ENCODE measurements at places on chromosomes 5 and 9.

DNA sequence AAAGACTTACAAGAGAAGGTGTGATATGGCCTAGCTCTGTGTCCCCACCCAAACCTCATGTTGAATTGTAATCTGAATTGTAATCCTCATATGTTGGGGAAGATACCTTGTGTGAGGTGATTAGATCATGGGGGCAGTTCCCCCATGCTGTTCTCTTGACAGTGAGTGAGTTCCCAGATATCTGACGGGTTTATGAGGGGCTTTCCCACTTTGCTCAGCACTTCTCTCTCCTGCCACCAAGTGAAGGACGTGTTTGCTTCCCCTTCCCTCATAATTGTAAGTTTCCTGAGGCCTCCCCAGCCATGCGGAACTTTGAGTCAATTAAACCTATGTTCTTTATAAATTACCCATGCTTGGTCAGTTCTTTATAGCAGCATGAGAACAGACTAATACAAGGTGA lies 49.0 kb downstream of the CDO1 start:
- no peak for DNase-seq

- no peak for DNase-seq
These were observed 17.6 kb downstream of the RASGRF2 start for GRCh38 chr5:80977764-80978163.

DNA sequence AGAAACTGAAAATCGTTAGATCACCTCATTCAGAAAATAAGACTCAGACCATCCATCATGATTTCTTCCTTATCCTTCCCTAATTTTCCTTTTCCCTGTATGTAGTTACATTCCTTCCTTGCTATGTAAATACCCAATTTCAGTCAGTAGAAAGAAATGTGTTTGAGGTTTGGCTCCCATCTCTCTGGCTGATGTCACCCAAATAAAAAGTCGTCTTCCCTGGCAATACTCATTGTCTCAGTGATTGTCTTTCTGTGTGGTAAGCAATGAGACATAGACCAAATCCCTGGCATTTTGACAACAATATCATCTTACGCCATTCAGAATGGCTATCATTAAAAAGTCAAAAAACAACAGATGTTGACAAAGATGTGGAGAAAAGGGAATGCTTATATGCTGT lies 303.9 kb upstream of the EDIL3 start:
- DNase-seq: peak; percentile 8

- peak; percentile 9 for DNase-seq
These were observed at the start of gene PCDHB16 for GRCh38 chr5:141182248-141182647. PCDHB16 (plus strand) TSS chr5:141182387; CDS start chr5:141182560, 173 bp downstream.

GRCh38 chr9:125505988-125506438 lies 201.0 kb downstream of the MAPKAP1 start:
- DNase-seq: no peak

DNA sequence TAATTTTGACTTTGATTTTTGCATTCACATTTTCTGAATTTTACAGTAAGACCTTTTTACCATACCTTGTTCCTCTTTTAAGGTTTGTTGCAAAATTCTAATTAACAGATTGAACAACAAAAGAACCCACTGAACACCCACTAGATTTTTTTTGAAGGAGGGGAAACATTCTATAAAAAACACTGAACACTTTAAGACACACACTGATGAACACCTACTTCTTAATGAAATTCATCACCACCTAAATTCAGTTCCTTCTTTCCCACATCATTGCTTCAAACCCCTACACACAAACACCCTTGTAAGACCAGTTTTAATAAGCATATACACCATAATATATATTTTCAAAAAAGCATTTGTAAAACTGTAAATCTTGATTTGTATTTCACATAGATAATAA lies 559.0 kb upstream of the MEF2C start:
- no peak for DNase-seq

- peak; percentile 79 for DNase-seq
These were observed at the start of gene PCDHGC4 for GRCh38 chr5:141484641-141485311. PCDHGC4 (plus strand) TSS chr5:141485030; CDS start chr5:141485174, 144 bp downstream.

GRCh38 chr5:9499498-9499876 lies 46.4 kb downstream of the SEMA5A start:
- DNase-seq: no peak

DNA sequence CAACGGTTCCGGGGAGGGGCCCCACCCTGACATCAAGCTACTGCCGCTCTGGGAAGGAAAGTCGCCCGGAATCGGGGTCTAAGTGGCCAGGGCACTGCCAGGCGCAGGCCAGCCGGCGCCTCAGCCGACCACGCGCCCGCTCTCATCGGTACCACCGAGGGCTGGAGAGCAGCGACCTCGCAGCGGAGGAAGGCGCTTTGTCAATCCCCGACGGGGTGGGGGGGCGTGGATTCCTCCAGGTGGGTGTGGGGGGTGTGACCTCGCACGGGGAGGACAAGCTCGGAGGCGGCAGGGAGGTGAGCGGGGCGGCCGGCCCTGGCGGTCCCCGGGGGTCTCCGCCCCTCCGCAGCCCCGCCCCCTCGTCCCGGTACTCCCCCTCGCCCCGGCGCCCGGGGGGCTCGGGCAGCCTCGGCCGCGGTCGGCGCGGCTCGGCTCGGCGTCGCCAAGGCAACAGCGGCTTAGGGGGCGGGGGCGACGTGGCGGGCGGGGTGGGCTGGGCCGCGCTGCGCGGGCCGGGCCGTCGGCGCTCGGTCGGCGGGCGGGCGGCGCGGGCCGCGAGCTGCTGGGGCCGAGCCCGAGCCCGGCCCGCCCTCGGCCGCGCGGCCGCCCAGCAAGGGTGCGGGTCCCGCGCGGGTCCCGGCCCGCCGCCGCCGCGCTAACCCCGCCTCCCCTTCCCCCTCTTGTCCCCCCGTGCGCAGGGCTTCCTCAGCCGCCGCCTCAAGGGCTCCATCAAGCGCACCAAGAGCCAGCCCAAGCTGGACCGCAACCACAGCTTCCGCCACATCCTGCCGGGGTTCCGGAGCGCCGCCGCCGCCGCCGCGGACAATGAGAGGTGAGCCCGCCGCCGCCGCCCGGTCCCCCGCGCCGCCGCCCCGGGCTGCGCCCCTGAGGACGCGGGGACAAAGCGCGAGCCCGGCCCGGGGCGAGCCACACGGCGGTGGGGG lies 47.5 kb downstream of the DAB2IP start:
- peak; percentile 52 for DNase-seq

- no peak for DNase-seq
These were observed 576.2 kb downstream of the MTRR start for GRCh38 chr5:8445139-8445538.

DNA sequence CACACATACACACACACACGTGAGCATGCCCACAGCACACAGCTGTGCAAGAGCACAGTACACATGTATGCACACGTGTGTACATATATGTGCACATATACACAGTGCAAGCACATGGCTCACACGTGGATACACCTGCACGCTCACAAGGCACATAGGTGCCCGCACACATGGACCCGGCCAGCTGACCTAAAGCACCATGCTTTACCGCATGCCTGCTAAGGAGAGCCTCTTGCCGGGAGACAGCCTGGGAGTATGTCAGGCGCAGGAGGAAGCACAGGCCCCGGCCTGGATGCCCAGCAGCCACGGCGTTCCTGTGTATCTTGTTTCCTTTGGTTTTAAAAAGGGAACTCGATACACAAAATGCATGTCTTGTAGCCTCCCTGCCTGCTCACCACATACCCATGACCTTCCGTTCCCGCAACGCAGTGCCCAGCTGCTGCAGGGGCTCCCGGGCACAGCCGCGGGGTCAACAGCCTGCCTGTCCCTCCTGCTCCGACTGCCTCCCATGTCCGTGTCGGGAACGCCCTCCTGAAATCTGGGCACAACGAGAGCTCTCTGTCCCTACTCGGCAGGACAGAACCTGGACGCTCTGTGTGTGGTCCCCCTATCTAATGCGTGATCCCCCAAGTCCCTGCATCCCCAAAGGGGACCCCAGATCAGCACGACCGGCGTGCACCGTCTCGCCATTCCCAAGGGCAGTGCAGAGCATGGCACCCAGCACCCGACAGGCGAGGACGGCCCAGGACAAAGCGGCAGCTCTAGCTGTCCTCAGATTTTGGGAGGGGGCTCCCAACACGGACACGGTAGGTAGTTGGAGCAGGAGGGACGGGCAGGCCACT lies 3.6 kb downstream of the SLC12A7 start:
- DNase-seq: no peak

GRCh38 chr5:35777358-35778087 lies 79.2 kb upstream of the IL7R start:
- peak; percentile 43 for DNase-seq

All from NCI-H345 (cell line).